ENCODE measurements at places on chromosomes 5 and 9. TPM values are rescaled to one million over a fixed set of nuclear protein-coding genes. Genes with fewer than 3 reads are reported as not detected.

DNA sequence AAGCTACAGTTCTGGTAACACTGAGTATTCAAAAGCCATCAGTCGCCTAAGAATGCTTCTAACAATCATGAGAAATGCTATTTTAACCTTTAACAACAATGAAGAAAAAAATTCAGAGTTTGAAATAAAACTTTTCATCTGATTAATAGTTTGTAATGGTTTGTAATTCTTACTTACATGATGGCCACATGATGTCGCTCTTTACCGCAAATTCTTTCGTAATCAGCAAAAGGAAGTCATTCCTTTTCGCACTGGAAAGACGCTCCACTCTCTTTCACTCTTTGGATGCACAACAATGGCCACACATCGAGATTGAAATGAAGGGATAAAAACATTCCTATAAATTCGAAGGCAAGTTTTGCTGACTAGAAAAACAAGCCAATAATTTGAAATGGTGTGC, at the start of gene PCDHA7:
Gene PCDHA7 (plus strand): TSS at position 277 of the 400 bp plus-strand sequence. CDS start 115 bp downstream, at position 392.
- peak within 1 kb of the TSS; percentile 10 for H3K4me3 ChIP-seq
- no peak for DNase-seq
- no peak within 1 kb of the TSS for H3K27ac ChIP-seq
- no peaks in the 10 kb centered on the region for H3K4me1 ChIP-seq

DNA sequence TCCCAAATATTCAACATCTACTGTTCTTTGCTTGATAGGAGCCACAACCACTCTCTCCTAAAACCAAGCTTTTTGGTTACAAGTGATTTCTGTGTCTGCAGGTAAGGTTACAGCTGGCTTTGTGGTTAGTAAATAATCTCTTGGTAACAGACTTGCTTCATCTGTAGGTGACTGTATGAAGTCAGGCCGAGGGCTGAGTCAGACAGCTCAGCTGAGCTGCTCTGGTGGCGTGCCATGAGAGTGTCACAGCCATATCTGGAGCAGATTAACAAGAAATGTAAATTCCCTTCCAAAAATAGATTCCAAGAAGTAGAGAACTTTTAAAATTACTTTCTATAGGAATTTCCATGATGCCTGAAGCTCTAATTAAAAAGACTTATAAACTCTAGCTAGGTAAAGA, 23.7 kb upstream of the TAS2R1 start:
- H3K27ac ChIP-seq, result no peak overlapping the region
- no peaks in the 10 kb centered on the region for H3K4me1 ChIP-seq
- no peak overlapping the region for H3K4me3 ChIP-seq
- no peaks in the 10 kb centered on the region for H3K27me3 ChIP-seq
- DNase-seq, result peak; percentile 25

DNA sequence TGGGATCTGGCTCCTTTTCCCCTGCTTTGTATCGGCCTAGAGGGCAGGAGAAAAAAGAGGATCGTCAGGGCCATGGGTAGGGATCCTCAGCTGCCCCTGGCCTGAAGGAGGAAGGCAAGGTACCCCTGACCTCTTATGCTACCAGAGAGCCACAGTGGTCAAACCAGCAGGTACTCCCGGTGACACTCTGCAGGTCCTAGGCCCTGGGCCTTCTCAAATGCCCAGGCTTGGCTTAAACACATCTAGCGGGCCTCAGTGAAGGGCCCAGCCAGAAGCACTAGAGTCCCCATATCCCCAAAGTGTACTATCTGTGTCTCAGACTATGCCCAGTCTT, 3.5 kb downstream of the IRF1 start:
- no peaks in the 10 kb centered on the region for H3K27me3 ChIP-seq
- peaks cover 76% of the 10 kb centered on the region for H3K4me1 ChIP-seq

GRCh38 chr5:151800532-151800931, 28.8 kb downstream of the G3BP1 start:
- no peaks in the 10 kb centered on the region for H3K27me3 ChIP-seq
- no peaks in the 10 kb centered on the region for H3K36me3 ChIP-seq
- peaks cover 2% of the 10 kb centered on the region for H3K4me1 ChIP-seq
- peak overlapping the region; percentile 9 for H3K27ac ChIP-seq

IL3 gene
- total RNA-seq, result not detected

Data from left lung (tissue), 14 donors.